ENCODE measurements at places on chromosomes 11 and 22.
A peak's percentile ranks its signal among the peaks of the same experiment; 100 is the strongest.

DNA sequence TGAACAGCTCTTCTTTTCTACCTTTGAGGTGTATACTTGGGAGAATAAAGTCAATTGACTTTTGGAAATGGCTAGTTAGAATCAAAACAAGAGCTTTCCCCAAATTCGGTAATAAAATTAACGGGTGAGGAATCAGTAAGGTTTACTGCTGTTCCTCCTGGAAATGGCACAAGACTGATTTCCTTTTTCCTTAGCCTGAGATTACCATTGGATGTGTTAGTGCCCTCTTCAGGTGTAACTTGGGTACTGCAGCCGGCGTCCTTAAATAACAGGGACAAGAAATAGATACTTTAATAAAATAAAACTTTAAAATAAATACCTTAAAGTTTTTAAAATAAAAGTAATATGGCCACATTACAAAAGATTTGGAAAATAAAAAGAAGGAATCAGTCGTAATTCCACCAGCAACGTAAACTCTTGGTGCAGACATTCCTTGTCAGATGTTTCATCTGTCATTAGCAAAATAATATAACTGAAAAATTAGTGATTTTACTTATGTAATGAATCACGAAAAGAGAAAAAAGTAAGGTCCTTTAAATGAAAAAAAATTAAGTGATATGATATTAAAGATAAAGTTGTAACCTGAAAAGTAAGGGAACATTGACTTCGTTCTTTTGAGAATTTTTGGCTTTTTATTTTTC is 29.7 kb downstream of the ZFTA start:
- DNase-seq = peak; percentile 53

GRCh38 chr22:25655371-25655935 is 86.5 kb upstream of the MYO18B start:
- DNase-seq = no peak

- DNase-seq = no peak
Observed at GRCh38 chr22:17960011-17960410, 64.3 kb downstream of the MICAL3 start.

- no peak for DNase-seq
Observed at GRCh38 chr22:25753252-25753651, 11.3 kb downstream of the MYO18B start.

- DNase-seq = no peak
Observed at GRCh38 chr11:57338142-57338541, at the start of gene P2RX3. TSS of gene P2RX3 (plus strand) at chr11:57338352. CDS start at chr11:57338551, 199 bp downstream.
